Gastroesophageal sphincter (tissue), 4 donors: ENCODE measurements at places on chromosomes 12 and 14. TPM values are rescaled to one million over a fixed set of nuclear protein-coding genes. Genes with fewer than 3 reads are reported as not detected.

The RGS6 gene
- 5.8 TPM for total RNA-seq

The APOF gene
- not detected for total RNA-seq

The CCDC175 gene
- total RNA-seq = not detected

The RIMBP2 gene
- total RNA-seq = 1.1 TPM

The NPFF gene
- not detected for total RNA-seq

The NEUROD4 gene
- total RNA-seq = not detected

The ALDH1L2 gene
- total RNA-seq = 7.3 TPM

The SSTR1 gene
- 0.19 TPM for total RNA-seq

The SAV1 gene
- total RNA-seq = 40.0 TPM

The SCARB1 gene
- total RNA-seq = 13.9 TPM

The MLH3 gene
- total RNA-seq = 76.1 TPM
